ENCODE measurements at places on chromosomes 13 and 19. TPM values are rescaled to one million over a fixed set of nuclear protein-coding genes. Genes with fewer than 3 reads are reported as not detected.

GRCh38 chr13:80931118-80931517 is 590.2 kb upstream of the SPRY2 start:
- DNase-seq, result no peak

GRCh38 chr13:107395927-107396662 is 819.2 kb downstream of the LIG4 start:
- DNase-seq, result no peak

The ZNF878 gene
- total RNA-seq, result 0.29 TPM

The NALCN gene
- 1.4 TPM for total RNA-seq

All from lower leg skin (tissue), 4 donors.